ENCODE measurements at places on chromosomes 1 and 21. TPM values are rescaled to one million over a fixed set of nuclear protein-coding genes. Genes with fewer than 3 reads are reported as not detected.

GRCh38 chr1:155880950-155881349, 21.6 kb downstream of the SYT11 start:
- DNase-seq: no peak

- no peak for DNase-seq
These were observed 26.1 kb downstream of the KCNJ15 start for GRCh38 chr21:38282921-38283320.

GRCh38 chr1:99808391-99809115, 41.6 kb upstream of the AGL start:
- DNase-seq: no peak

DNA sequence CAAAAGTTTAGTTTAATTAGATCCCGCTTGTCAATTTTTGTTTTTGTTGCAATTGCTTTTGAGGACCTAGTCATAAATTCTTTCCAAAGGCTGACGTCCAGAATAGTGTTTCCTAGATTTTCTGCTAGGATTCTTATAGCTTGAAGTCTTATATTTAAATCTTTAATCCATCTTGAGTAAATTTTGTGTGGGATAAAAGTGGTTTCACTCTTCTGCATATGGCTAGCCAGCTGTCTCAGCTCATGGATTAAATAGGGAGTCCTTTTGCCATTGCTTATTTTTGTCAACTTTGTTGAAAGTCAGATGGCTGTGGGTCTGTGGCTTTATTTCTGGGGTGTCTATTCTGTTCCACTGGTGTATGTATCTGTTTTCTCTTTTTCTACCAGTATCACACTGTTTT, 801.3 kb upstream of the ADGRL4 start:
- DNase-seq: no peak

- peak; percentile 72 for DNase-seq
These were observed 4.0 kb upstream of the GPR3 start for GRCh38 chr1:27388337-27389005.

- DNase-seq: no peak
These were observed 231.4 kb downstream of the GRIK1 start for GRCh38 chr21:29708401-29708800.

- no peak for DNase-seq
These were observed 7.7 kb downstream of the ARHGEF19 start for GRCh38 chr1:16204634-16205333.

- DNase-seq: no peak
These were observed 36.2 kb downstream of the CAMK2N1 start for GRCh38 chr1:20449735-20450311.

GRCh38 chr21:39392981-39393380, 44.1 kb upstream of the HMGN1 start:
- DNase-seq: no peak

- peak; percentile 59 for DNase-seq
These were observed 6.1 kb downstream of the LDLRAP1 start for GRCh38 chr1:25549273-25550154.

DNA sequence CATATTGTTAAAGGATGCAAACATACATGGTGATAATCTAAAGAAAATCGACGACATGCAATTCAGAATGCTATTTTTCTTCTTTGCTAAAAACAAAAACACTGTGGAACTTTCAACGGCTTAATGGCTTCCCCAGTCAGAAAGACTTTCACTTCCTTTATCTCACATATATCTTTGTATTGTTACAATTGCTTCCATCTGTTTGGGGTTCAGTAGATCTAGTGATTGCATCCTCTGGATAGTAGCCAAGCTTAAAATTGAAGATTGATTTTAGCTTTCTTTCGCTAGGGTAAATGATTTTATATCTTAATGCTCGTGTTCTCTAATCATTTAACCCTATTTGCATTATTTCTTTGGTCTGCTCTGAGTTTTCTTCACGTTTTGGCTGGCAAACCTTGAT, 31.8 kb upstream of the ADAMTS1 start:
- no peak for DNase-seq

GRCh38 chr1:201284636-201285035, 1.3 kb downstream of the PKP1 start:
- no peak for DNase-seq

GRCh38 chr1:14804626-14805025, 206.1 kb downstream of the KAZN start:
- DNase-seq: no peak

DNA sequence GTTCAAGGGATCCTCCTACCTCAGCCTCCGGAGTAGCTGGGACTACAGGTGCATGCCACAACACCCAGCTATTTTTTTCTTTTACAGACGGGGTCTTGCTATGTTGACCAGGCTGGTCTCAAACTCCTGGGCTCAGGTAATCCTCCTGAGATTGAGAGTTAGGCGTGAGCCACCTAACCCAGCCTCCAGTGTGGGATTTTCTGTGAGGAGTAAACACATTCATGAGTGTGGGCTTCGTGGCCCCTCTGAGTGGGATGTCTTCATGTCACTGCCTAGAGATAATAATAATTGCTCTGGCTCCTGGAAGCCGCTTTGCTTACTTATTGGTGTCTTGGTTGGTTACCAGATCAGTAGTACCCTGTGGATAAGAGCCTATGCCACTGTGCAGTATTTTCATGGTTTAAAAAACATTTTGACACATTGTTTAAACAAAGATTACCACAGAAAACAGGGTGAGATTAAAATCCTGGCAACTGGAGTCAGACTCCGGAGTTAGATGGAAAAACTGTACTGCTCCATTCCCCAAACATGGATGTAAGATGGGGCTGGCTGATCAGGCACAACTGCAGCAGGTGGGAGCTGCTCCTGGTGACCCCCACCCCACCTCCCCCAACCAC, 159.1 kb upstream of the RAB4A start:
- DNase-seq: no peak

DNA sequence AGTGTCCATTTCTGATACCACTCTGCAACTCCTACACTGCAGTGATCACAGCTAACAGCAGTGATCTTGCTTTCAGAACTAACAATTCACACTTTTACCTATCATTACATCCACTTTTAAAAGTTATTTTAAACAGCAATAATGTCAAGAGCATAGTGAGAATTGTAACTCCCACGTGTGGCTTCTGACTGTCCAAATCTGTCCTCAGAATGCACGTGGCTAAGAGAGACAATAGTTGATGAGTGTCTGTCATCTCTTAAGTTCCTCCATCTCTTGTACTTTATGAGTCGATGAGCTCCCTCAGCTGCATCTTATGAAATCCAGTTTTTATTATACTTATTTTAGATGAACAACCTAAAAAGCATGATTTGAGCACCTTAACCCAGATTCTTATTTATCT, 16.5 kb upstream of the CFHR5 start:
- no peak for DNase-seq

DNA sequence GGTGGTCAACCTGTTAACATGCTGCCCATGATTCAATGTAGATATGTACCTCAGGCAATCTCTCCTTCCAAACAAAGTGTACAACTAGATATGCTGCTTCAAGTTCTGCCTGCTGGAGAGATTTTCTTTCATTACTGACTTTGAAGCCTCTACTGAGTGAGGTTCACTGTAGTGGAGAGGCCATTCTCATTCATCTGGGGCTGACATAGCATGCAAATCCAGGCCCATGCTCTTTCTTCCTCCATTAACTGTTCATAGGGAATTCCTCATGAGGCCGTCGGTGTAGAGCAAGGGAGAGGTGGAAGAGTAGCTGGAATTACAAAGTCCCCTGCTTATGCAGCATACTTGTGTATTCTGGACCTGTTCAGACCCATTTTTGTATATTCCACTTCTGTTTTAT, 38.6 kb downstream of the VANGL2 start:
- no peak for DNase-seq

- DNase-seq: no peak
These were observed 77.7 kb downstream of the SLC16A1 start for GRCh38 chr1:112878321-112878720.

- peak; percentile 51 for DNase-seq
These were observed 48.0 kb upstream of the SLC19A1 start for GRCh38 chr21:45590246-45590725.

- peak; percentile 44 for DNase-seq
These were observed 276.7 kb downstream of the PCP4 start for GRCh38 chr21:40143822-40144525.

DNA sequence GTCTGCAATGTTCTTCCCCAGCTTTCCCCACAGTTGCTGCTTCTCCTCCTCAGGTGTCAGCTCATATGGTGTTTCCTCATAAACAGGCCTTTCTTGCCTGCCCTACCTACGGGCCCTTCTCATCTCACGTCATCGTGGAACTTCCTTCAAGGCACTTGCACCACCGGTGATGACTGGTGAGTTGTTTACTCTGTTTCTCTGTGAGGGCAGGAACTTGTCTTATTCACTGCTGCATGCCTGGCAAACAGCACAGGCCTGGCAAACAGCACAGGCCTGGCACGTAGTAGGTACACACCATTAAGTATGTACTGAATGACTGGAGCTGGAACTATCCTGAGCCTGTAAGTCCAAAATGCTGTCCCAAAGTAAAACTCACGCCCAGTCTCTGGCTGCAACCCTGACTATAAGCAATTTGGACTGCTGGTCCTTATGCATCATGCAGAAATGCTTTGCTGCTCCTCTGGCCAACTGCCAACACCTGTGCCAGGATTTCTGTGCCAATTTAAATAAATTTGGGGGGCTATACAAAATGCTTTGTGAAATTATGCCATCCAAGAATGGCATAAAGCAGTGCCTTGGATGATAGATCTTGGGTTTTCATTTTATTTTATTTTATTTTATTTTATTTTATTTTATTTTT, 25.7 kb downstream of the STK40 start:
- no peak for DNase-seq

DNA sequence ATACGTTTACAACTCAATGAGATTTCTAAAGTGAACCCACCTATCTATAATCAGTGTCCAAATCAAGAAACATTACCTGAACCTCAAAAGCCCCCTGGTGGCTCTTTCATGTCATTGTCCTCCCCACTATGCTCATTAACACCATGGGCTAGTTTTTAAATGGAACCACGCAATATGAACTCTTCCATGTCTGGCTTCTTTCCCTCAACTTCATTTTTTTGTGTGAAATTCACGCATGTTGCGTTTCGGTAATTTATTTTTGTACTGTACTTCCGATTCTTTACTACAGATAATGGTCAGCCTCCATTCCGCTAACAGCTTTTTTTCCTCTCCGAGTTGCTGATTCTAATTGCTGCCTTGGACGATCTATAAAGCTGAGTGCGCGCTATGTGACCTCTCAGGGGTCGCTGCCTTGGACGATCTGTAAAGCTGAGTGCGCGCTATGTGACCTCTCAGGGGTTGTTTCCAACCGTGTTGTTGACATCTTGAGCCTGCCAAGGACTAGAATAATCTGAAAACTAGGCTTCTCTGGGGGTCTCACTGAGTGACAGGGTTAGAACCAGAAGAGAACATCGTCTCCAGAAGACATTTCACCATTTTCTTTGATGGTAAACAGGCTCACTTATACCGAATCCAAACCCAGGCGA, 1.1 kb upstream of the CACYBP start:
- DNase-seq: peak; percentile 41

GRCh38 chr1:226651732-226652105, 87.4 kb downstream of the ITPKB start:
- DNase-seq: no peak

- DNase-seq: no peak
These were observed 253.2 kb downstream of the KIF26B start for GRCh38 chr1:245407983-245408382.

DNA sequence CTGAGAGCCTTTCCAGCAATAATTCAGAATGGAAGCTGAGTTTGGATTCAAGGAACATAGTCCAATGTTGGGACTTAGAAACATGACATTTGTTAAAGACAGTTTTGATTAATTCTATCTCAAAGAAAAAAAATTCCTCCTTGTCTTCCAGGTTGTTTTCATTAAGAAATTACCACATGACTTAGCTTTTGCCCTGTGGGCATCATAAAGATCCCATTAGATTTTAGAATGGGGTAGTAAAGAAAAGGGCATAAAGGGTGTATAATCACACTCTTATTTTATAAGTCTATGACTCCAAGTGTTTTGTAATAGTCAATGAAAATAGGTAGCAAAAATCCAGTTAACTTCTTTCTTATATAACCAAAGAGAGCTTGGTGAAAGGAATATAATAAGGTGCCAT, 14.3 kb upstream of the PRKAA2 start:
- DNase-seq: no peak

DNA sequence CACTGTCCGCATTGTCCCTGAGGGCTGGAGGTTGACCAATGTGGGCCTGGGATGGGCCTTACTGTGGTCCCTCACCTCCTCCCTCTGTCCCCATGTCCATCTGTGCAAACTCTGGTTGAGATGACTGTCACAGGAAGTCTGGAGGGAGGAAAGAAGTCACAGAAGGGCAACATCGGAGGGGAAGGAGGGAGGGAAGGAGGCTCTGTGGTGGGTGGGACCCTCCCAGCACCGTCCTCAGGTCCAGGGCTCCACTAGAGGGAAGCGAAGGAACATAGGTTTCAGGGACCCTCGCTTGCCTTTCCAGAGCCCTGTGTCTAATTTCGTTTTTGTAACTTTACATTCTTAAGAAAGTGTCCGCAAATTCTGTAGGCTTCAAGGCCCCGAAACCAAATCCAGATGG, 111.3 kb upstream of the SLC44A3 start:
- DNase-seq: no peak

GRCh38 chr1:188715566-188715965, 1762.1 kb downstream of the BRINP3 start:
- DNase-seq: no peak

DNA sequence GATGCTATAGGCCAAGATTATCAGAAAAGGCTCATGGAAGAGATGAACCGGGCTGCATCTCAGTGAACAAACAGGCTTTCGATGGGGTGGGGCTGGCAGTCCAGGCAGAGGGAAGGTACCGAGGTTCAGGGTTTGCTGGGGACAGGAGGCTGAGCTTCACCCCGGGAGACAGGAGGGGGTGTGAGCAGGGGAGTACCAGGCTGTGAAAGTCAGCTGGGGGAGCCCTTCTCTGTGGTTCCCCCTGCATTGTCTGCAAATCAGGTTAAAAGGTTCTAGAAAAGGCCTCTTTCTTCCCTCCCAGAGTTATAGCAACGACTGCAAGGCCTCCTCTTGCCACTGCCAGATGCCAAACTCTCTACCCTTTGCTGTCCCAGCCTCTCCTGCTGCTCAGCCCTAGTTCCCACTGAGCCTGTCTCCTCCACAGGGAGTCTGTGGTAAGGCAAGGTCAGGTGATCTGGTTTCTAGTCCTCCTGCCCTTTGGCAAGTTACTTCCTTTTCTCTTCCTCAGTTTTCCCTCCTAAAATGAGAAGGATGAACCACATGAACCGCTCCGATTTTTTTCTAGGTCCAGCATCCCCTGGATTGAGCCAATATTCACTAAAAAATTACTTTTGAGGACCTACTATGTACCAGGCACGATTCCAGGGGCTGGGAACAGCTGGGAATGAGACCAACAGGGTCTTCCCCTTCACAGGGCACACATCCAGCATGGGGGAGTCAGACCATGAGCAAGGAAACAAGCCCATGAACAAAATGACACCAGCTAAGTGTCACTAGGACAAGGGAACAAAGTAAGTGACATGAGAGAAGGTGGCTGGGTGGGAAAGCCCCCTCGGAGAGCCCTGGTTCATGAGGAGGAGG, 7.2 kb downstream of the LAD1 start:
- no peak for DNase-seq

GRCh38 chr1:204204944-204205343, 8.7 kb upstream of the KISS1 start:
- DNase-seq: no peak

The LELP1 gene
- total RNA-seq: not detected

The OR2L2 gene
- total RNA-seq: not detected

The PTPRF gene
- 7.4 TPM for total RNA-seq

The BGLAP gene
- 0.85 TPM for total RNA-seq

The TMEM82 gene
- not detected for total RNA-seq

The LDLRAD1 gene
- total RNA-seq: not detected

The FCRL3 gene
- total RNA-seq: not detected

The DCST1 gene
- total RNA-seq: not detected

The IFFO2 gene
- total RNA-seq: 4.7 TPM

The FAM177B gene
- total RNA-seq: not detected

The VASH2 gene
- 0.90 TPM for total RNA-seq

The ESPN gene
- 0.42 TPM for total RNA-seq

The RFX5 gene
- total RNA-seq: 19.3 TPM

The LRIG2 gene
- 7.9 TPM for total RNA-seq

All from heart right ventricle (tissue), 16 donors.